RPMI7951 (cell line): ENCODE measurements at places on chromosomes 3 and 15. TPM values are rescaled to one million over a fixed set of nuclear protein-coding genes. Genes with fewer than 3 reads are reported as not detected.

DNA sequence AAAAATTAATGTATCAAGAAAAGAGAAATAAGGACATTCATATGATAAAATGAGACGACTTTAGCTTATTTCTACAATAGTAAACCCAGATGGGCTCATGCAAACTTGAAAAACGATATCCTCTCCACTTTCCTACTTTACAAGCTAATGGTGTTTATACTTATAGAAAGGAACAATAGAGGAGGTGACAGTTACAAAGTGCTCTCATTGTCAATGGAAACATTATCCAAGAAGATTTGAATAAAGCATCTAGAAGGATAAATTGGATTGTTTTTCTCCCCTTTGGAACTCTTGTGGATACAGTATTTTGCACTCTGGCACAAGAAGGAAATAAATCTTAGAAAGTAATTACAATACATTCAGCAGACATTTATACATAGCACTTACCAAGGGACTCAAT, 20.2 kb upstream of the CCDC66 start:
- no peak for DNase-seq

GRCh38 chr3:170699158-170700053, 113.5 kb upstream of the SLC7A14 start:
- DNase-seq = peak; percentile 44

GRCh38 chr3:150443331-150443741, 35.2 kb downstream of the TSC22D2 start:
- peak; percentile 21 for DNase-seq

DNA sequence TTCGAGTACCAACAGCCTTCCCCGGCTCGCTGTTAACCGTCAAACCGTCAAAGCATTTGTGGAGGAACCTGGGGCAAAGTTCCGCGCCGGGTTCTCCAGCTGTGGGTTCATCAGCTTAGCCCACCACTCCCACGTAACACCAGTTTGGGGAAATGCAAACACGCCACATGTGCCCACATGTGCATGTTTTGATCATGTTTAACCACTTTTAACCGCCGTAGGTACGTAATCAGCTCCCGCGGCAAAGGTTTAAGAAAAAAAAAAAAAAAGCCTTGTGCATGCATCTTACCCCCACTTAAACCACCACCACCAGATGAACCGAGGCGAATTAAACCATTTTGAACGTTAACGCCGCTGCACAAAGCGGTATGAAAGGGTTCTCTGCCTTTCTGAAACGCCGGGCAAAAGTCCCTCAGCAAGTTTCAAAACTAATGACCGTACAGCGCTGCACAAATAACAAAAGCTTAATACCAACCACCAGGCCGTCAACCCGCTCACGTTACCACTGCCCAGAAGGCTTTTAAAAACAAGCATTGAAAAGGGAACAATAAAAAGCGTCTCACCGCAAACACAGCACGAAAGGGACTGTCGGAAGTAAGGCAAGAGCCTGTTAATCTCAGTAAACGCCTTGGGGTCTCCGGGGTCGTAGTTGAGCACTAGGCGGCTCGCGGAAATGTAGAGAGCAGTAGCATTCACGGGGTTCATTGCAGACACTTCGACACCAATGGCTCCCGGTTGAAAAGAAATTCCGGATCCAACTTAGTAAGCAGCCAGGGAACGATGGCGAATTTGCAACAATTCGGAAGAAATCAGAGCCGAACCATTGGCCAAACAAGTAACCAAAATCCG, 1.5 kb downstream of the MSL2 start:
- peak; percentile 27 for DNase-seq

- DNase-seq = no peak
Observed at GRCh38 chr3:105826778-105827634, 41.8 kb downstream of the CBLB start.

DNA sequence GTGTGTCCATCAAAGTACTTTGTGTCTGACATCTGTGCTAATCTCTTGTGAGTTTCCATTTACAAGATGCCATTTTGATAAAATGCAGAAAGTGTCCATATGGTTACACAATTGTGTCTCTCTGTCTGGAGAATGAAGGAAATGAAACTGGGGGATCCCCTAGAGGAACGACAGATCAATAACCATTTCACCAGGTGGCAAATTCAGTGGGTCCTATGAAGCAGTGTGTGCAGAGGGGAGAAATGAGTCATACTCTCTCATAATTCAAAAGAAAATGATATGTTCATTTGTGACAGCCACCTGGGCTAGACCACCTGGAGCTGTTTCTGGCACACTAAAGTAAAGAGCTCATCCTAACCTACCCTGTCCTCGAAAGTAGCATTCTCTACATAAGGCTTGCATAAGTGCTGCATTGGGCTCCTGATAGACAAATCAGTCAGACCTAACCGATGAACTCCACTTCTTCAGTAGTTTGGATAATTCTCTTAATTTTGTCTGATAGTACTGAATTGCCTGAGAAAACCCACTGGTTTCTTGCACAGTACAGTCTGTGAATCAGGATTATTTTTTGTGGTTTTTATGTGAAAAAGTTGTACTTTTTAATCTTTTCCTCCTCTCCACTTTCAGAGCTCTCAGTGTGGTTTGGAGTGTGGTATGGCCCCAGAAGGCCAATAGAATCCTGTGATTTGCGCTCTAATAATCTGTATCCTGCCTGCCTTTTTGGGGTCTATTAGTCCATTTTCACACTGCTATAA, 10.3 kb upstream of the CD47 start:
- no peak for DNase-seq

GRCh38 chr3:149487598-149488197, 13.2 kb downstream of the TM4SF4 start:
- peak; percentile 40 for DNase-seq

GRCh38 chr3:129413687-129414506, 14.5 kb downstream of the EFCAB12 start:
- peak; percentile 72 for DNase-seq

DNA sequence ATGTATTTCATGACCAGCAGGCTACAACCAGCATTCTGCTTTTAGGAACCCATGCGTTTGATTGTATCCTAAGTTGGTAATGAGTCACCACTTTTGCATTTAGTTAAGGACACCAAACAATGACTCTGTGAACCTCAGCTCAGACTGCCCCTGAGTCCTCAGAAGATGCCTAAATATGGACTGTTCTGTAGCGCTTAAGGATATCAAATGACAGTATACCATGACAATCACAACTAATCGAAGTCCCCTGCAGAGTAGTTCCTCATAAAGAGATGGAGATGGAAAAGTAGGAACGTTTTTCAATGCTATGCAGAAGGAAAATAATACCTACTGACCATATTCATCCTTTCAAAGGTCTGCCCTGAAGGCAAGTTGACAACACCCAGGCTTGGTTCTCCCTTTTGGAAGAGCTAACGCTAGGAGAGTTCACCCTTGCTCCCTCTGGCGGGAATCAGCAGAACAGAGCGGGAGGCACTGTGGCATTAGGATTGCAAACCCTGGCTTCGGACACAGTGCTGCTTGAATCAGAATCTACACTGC, 508.6 kb downstream of the FHIT start:
- DNase-seq = peak; percentile 93

DNA sequence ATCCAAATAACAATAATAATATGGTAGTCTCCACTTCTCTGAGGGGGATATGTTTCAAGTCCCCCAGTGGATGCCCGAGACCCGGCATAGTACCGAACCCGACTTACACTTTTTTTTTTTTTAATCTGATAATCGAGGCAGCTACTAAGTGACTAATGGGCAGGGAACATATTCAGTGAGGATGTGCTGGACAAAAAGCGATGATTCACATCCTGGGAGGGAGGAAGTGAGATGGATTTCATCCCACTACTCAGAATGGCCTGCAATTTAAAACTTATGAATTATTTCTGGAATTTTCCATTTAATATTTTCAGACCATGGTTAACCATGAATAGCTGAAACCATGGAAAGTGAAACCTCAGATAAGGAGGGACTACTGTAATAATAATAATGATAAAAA, 49.5 kb upstream of the SELENOK start:
- peak; percentile 71 for DNase-seq

PRICKLE2 gene
- total RNA-seq = 9.8 and 15.0 TPM in 2 replicates

MDFIC2 gene
- not detected in 2 replicates for total RNA-seq
